ENCODE measurements at places on chromosomes 6 and 20.

GRCh38 chr6:2460216-2460745, 214.9 kb upstream of the GMDS start:
- no peak for DNase-seq

GRCh38 chr20:3632311-3633004, 30.7 kb downstream of the GFRA4 start:
- no peak for DNase-seq

GRCh38 chr6:152769159-152769558, 18.6 kb downstream of the VIP start:
- DNase-seq = no peak

- DNase-seq = no peak
These were observed 82.2 kb downstream of the PAK5 start for GRCh38 chr20:9756660-9757059.

- DNase-seq = no peak
These were observed 17.4 kb downstream of the NKX2-2 start for GRCh38 chr20:21496452-21496851.

DNA sequence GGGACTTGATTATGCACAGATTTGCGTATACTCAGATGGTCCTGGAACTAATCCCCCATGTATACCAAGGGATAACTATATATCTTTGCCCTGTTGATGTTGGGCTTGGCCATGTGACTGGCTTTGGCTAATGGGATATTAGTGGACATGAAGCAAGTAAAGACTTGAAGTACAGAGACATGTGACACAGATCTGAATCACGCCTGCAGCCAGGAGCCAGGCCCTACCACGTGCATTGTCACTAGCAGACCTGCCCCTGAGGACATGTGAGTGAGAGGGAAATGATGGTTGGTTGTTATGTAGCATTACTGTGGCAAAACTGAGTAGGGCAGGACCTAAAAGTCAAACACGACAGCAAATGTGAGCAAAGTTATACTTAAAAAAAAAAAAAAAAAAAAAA, 155.7 kb downstream of the AKAP7 start:
- DNase-seq = no peak

- no peak for DNase-seq
These were observed 173.3 kb downstream of the CD83 start for GRCh38 chr6:14290772-14291330.

GRCh38 chr6:39892490-39893129, 41.7 kb downstream of the MOCS1 start:
- peak; percentile 90 for DNase-seq

- DNase-seq = no peak
These were observed 567.4 kb downstream of the C6orf118 start for GRCh38 chr6:164741938-164742451.

DNA sequence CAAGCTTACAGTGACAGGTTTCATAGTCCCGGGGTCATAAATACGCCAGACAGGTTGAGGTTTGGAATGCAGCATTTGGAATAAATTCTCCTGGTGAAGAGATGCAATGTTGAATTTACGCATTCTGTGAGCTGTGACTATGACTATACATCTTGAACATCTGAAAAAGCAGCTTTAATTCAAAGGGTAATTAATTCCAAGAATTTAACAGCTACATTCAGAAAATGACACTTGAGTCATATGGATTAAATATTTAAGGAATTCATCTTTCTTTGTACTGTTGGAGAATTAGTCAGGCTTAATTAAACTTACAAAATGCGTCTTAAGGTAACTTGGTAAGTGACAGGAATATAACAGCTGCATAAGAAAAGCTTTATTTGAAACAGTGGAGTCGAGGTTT, 74.7 kb downstream of the ESR1 start:
- no peak for DNase-seq

GRCh38 chr20:25282034-25282781, 34.3 kb downstream of the PYGB start:
- no peak for DNase-seq

DNA sequence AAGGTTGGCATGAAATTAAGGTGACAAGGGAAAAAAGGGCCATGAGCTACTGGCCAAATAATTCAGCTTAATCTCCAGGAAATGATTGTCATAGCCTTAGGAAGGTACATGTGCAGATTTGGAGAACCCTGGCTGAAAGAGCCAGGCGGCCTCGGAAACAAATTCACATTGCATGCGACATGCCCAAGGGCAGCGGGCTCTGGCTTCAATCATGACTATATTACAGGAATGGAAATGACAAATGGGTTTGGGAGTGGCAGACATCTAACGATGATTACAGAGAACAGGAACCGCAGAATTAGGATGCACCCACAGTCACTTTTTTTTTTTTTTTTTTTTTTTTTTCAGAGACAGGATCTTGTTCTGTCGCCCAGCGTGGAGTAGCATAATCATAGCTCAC, 112.4 kb upstream of the SALL4 start:
- no peak for DNase-seq

DNA sequence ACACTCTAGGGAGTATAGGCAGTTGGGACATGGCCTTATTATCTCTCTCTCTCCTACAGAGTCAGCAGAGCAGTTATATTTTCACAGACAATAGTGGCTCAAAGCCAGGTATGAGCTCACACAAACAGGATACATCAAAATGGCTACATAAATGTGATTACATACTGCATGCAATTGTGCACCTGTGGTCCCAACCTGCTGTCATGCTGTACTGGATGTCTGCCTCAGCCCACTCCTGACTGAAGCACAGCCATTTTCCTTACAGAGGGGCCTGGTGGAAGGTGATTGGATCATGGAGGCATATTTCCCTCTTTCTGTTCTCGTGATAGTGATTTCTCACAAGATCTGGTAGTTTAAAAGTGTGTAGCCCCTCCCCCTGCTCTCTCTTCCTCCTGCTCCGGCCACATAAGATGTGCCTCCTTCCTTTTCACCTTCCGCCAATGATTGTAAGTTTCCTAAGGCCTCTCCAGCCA, 37.0 kb upstream of the SAMHD1 start:
- DNase-seq = no peak

DNA sequence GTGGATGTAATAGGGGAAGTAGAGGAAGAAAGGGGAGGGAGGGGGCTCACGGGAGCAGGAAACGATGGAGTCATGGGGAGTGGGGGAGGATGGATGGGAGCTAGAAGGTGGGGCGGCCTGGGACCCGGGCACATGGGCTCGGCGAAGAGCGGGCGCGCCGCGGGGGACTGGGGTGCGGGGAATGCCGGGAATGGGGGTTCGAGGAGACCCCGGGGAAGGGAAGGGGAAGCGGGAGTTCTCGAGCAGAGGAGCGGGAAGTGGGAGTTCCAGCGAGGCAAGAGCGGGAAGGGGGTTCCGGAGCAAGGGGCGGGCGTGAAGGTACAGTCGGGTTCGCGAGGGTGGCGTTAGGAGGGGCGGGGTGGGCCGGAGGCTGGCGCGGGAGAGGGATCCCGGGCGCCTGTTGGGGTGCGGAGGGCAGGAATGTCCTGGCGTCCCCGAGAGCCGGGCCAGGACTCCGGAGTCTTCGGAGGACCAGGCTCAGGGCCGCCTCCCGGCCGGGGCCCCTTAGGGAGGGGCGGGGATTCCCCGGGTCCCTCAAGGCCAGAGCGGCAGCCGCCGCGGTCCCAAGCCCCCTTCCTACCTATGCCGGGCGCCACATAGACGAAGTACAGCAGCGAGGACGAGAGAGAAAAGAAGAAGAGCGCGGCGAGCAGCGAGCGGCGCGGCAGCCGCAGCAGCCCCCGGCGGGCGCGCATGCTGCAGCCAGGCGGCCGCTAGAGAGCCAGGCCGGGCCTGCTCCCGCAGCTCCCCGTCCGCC, 504 bp downstream of the B4GALT5 start:
- peak; percentile 43 for DNase-seq

- no peak for DNase-seq
These were observed 349.0 kb downstream of the PRL start for GRCh38 chr6:21947731-21948386.

GRCh38 chr6:44250067-44250717, 3.3 kb downstream of the HSP90AB1 start:
- no peak for DNase-seq

GRCh38 chr6:109759098-109759955, 68.2 kb downstream of the FIG4 start:
- no peak for DNase-seq

DNA sequence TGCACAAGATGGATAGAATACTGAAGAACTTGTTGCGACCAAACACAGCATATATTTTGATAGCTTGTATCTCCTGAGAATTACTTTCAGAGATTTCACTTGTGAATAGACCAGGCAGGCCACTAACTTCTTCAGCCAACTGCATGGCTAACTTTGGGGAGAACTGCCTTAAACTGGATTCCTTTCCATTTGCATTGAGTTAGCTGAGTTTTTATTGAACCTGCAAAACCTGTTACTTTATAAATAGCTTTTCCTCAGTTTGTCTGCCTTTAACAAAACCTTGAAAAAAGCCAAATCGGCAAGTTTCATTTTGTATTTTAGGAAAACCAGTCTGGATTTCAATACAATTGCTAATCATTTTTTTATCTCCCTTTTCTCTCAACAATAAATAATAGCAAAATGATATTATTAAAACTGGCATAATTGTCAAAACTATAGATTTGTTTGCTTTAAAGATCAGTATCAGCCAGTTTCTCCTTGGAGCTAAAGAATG, 72.6 kb upstream of the SCGN start:
- DNase-seq = no peak

DNA sequence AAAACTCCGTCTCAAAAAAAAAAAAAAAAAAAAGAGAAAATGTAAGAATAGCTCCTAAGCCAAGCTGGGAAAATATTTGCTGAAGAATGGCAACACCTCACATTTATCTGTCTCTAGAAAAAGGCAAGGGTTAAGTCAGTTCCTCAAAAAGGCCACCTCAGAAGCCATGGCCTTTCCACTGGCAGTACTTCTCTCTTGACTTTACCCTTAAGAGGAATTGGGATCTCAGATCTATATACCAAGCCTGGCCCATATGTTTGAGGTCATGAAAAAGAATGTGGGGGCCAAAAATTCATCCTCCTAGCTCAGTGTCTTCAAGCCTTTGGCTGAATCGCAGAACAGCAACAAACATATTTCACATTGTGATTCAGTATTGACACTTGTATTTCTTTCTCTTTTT, 10.9 kb upstream of the NCOA3 start:
- no peak for DNase-seq

DNA sequence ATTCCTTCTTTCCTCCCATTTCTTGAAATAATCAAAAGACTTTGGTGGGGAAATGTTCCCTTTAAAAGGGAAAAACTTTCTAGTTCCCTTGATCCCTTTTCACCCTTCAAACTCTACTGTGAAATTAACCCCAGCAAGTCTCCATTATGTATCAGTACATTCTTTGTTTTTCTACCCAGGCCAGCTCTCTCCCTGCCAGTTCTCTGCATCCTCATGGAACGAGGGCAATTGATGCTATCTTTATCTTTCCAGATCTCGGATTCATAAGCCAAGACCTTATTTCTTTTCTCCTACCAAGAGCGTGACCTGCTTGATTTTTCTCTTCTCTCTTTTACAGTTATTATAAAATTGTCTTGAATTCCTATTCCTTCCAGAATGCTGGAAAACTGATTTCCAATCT, 75.8 kb downstream of the ADGRB3 start:
- no peak for DNase-seq

DNA sequence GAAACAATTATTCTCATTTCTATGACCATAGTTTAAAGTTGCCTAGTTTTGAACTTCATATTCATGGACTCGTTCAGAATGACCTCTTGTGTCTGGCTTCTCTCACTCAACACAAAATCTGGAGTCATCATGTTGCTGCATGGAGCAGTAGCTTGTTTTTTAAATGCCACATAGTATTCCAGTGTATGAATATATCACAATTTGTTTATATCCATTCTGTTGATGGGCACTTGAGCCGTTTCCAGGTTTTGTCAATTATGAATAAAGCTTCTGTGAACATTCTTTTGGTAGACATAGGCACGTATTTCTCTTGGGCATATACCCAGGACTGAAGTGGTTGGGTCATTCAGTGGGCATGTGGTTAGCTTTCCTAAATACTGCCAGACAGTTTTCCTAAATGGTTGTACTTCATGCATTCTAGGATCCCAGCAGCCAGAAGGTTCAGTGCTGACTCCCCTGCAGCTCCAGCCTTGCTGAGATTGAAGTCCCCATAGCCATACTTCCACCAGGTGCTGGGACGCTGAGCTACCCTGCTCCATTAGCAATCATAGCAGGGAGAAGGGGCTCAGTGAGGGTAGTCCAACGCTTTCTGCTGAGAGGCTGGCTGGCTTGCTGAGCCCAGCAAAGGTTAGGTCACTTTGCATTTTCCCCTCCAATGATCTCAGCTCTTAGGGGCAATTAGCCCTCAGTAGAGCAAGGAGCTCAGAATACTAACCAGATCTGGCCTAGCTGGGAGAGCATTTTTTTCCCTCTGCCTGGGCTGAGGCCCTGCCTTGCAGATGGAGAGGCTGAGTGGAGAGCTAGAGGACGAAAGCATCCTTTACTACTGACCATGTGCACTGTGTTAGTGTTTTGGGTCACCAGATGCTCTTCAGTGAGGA, 35.7 kb upstream of the CTNNBL1 start:
- no peak for DNase-seq

GRCh38 chr20:1491860-1492642, 831 bp upstream of the SIRPB2 start:
- no peak for DNase-seq

GRCh38 chr6:6738922-6739716, 150.6 kb downstream of the LY86 start:
- no peak for DNase-seq

DNA sequence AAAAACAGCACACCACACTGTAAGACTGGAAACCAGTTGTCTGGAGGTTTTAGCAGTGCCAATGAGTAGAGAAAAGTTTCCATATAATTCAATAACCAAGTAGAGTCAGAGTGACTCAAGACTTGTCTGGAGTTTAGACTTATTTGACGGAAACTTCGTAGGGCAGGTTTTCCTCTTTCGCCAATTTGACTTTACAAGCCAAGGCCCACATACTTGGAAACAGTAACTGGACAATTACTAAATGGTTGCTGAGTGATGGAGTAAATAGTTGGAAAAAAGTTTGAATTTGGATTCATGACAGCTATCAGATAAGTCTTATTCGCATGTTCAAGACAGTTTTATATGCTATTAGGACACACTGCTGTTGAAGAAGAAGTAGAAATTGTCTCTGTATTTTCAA, 48.1 kb upstream of the CTAGE9 start:
- DNase-seq = no peak

- DNase-seq = no peak
These were observed 48.5 kb downstream of the TRIM27 start for GRCh38 chr6:28875191-28875747.

DNA sequence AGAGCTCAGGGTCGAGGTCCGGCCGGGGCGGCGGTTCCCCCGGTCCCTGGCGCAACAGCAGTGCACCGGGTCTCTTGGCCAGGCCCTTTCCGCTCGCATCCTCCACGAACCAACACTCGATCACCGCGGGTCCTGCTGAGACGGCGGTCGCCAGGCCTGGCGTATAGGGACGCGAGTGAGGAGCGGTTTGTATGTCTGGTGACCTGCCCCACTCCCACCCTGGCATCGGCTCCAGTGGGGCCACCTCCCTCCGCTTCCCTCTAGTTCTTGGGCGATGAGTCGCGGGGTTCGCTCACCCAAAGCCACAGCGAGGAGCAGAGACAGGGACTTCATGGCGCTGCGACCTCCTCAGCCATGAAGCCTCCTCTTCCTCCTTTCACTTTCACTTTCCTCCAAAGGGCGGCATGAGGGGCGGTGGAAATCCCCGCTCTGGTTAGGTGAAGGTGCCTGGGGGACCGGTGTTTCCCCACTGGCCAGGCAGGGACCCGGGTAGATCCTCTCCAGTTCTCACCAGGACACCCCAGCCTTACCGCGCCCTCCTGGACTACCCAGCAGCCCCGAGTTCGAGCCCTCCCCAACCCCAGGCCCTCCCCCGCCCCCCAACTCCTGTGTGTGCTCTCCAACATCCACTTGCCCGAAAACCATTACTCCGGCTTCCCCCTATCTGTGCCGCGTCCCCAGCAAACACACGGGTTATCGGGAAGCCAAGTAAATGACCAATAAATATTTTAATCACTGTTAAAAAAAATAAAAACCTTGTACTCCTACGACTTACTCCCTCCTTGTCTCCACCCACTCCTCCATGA, at the start of gene TAPBP:
Gene TAPBP, minus strand, starts transcription at position 370 of the 806 bp plus-strand sequence. Its CDS starts 37 bp downstream, at position 333.
- DNase-seq = peak; percentile 62
